Suprapubic skin (tissue), 4 donors: ENCODE measurements at places on chromosomes 11 and 22.

DNA sequence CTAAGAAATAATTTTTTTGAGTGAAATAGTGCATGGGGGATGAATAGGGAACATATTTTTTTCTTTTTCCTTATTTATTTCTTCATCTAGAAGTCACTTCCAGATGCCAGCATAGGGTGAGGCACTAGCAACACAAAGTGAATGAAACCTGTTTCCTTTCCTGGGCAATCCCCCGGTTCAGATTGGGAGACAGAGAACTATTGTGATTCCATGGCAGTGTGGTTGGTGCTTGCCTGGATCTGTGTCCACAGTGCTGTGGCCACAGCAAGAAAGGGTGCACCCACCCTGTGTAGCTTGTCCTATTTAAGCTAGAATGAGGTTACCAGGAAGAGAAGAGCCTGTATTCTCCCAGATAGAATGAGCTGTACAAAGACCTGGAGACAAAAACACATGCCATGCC lies 57.6 kb downstream of the SLC5A1 start:
- H3K27ac ChIP-seq = no peak overlapping the region
- H3K36me3 ChIP-seq = no peaks in the 10 kb centered on the region
- no peak overlapping the region for H3K4me3 ChIP-seq

DNA sequence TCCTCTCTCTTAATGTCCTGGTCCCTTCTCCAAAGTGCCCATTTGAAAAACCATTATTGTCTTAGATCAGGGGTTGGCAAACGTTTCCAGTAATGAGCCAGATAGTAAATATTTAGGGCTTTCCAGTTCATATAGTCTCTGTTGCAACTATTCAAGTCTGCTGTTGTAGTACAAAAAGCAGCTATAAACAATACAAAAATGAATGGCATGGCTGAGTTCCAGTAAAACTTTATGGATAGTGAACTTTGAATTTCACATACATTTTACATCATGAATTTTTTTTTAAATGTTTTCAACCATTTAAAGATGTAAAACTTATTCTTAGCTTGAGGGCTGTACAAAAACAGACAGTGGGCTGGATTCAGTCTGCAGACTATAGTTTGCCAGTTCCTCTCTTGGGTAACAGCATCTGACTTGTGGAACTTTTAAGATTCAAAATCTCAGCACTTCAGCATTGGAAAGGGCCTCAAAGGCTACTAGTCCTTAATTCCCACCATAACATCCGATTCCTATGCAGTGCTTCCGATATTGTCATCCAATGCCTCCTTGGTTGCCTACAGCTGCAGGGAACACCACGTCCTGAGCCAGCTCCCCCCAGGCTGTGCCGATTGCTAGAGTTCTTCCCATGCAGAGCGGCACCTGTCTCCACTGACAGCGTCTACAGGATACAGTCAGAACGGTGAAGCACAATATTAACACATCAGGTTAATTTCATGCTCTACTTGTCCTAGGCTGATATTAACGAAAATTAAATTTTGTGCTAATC lies 65.6 kb upstream of the E2F8 start:
- no peak overlapping the region for H3K4me3 ChIP-seq
- no peaks in the 10 kb centered on the region for H3K4me1 ChIP-seq
- no peak for DNase-seq
- H3K36me3 ChIP-seq = no peaks in the 10 kb centered on the region
- H3K27me3 ChIP-seq = peaks cover 6% of the 10 kb centered on the region

- no peaks in the 10 kb centered on the region for H3K36me3 ChIP-seq
- DNase-seq = no peak
- no peak overlapping the region for H3K4me3 ChIP-seq
- peaks cover 25% of the 10 kb centered on the region for H3K4me1 ChIP-seq
- H3K27ac ChIP-seq = no peak overlapping the region
- no peaks in the 10 kb centered on the region for H3K27me3 ChIP-seq
Observed at GRCh38 chr22:32950366-32950765, 107.8 kb downstream of the SYN3 start.

GRCh38 chr11:79413268-79413667 lies 27.6 kb downstream of the TENM4 start:
- H3K4me3 ChIP-seq = no peak overlapping the region
- peaks cover 30% of the 10 kb centered on the region for H3K4me1 ChIP-seq
- H3K27me3 ChIP-seq = no peaks in the 10 kb centered on the region
- DNase-seq = peak; percentile 85
- no peak overlapping the region for H3K27ac ChIP-seq

DNA sequence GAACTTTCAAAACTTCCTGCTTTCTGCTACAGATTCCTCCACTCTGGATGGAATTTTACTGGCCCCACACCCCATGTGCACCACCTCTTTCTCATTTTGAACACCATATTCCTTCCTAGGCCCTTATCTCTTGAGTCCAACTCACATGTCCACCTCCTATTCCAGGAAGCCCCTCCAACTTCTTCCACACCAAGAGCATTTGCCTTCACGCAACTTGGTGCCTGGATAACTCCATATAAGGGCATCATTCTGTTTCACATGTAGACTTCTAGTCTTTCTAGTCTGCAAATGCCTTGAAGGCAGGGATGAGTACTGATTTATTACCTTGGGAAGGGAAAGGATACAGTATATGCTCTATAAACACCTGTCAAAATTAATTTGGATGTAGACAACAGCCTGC lies 17.5 kb downstream of the GAB2 start:
- no peak for DNase-seq
- H3K36me3 ChIP-seq = no peaks in the 10 kb centered on the region
- no peak overlapping the region for H3K27ac ChIP-seq
- H3K4me3 ChIP-seq = no peak overlapping the region

GRCh38 chr22:21568347-21569075 lies 997 bp downstream of the UBE2L3 start:
- peak overlapping the region; percentile 88 for H3K4me3 ChIP-seq
- DNase-seq = no peak
- no peaks in the 10 kb centered on the region for H3K36me3 ChIP-seq

- DNase-seq = no peak
- no peaks in the 10 kb centered on the region for H3K27me3 ChIP-seq
- H3K4me3 ChIP-seq = no peak overlapping the region
- H3K27ac ChIP-seq = no peak overlapping the region
Observed at GRCh38 chr11:9748361-9748970, 84.6 kb downstream of the SWAP70 start.

DNA sequence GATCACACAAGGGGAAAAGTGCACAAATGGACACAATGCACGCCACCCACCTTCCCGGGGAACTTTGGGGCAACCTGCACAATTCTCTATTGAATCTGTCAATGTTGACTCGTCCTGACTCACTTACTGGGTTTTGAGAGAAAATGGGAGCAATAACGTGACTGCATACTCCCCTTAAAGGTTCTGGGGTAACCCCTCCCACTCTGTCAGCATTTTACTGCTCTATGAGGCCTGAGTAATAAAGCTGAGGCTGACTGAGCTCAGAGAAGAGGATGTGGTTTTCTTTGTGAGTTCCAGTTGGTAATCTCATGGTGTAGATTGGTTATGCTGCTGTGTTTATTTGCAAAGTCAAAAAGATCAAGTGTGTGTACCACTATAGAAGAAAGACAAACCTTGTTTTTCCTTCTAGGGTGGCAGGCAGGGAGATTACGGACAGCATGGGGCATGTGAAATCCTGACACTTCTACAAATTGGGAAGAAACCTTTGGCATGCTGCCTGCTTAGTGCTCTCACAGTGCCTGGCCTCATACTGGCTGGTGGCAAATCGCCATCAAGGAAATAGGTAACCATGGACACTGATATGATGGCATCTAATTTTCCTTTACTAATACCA lies 16.1 kb upstream of the APOA1 start:
- H3K27ac ChIP-seq = peak overlapping the region; percentile 12
- peaks cover 24% of the 10 kb centered on the region for H3K4me1 ChIP-seq

- DNase-seq = peak; percentile 61
- H3K36me3 ChIP-seq = no peaks in the 10 kb centered on the region
- H3K27ac ChIP-seq = no peak overlapping the region
- H3K27me3 ChIP-seq = peaks cover 9% of the 10 kb centered on the region
- H3K4me3 ChIP-seq = no peak overlapping the region
Observed at GRCh38 chr22:44665115-44665514, 36.9 kb upstream of the PRR5 start.
